Spleen (tissue), 13 donors: ENCODE measurements at places on chromosomes 7 and 10. TPM values are rescaled to one million over a fixed set of nuclear protein-coding genes. Genes with fewer than 3 reads are reported as not detected.

DNA sequence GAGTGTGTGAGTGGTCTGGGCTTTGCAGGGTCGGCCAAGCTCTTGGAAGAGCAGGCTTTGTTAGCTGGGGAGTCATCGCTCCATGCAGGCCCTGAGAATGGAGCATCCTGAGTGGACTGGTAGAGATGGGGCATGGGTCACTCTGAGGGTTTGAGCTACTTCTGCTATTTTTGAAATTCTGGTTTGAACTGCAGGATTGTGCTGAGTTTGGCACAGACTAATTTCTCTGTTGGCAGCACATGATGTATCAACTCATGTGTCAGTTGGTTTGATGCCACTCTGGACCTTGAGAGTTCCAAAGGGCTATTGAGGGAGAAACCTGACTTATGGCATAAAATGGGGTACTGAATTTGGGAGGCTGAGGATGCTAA, 56.3 kb downstream of the LRMDA start:
- DNase-seq: no peak

DNA sequence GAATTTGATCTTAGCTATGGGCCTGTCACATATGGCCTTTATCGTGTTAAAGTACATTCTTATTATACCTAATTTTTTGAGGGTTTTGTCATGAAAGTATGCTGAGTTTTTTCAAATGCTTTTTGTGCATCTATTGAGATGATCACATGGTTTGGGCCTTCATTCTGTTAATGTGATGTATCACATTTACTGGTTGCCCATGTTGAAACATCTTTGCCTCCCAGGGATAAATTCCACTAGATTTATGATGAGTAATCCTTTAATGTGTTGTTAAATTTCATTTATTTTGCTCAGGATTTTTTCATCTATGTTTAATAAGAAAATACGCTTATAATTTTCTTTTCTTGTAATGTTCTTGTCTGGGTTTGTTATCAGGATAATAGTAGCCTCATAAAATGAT, 442.0 kb downstream of the MDFIC start:
- DNase-seq: no peak

- DNase-seq: no peak
Measured at GRCh38 chr10:109663122-109663521, 260.2 kb downstream of the XPNPEP1 start.

GRCh38 chr10:96838529-96838928, 6.4 kb downstream of the LCOR start:
- DNase-seq: no peak

GRCh38 chr10:86312701-86313270, 53.8 kb downstream of the GRID1 start:
- peak; percentile 62 for DNase-seq

- DNase-seq: no peak
Measured at GRCh38 chr7:127799535-127800305, 147.7 kb downstream of the SND1 start.

DNA sequence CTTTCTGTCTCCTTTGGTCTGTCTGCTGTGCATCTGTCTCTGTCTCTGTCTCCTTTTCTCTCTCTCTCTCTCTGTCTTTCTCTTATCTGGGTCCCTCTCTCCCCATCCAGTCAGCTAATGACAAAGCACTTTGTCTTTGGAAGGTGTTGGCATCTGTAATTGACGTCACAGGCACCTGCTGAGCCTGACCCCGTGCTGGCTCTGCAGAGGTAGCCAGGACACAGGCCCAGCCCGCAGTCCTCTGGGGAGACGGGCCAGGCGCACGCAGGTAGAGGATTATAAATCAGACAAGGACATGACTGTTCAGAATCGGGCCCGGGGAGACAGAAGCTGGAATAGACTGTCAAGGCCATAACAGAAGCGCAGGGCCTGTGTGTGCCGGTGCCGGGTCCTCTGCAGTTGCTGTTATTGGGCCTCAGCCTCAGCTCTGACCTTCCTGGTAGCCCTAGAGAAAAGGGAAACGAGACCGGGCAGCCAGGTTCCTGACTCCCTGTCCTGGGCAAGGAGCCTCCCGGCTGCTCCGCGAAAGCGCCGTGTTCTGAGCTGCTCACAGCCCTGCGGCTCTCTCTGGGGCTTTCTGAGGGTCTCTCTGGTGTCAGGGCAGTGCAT, 10.7 kb upstream of the PSMG3 start:
- DNase-seq: no peak

DNA sequence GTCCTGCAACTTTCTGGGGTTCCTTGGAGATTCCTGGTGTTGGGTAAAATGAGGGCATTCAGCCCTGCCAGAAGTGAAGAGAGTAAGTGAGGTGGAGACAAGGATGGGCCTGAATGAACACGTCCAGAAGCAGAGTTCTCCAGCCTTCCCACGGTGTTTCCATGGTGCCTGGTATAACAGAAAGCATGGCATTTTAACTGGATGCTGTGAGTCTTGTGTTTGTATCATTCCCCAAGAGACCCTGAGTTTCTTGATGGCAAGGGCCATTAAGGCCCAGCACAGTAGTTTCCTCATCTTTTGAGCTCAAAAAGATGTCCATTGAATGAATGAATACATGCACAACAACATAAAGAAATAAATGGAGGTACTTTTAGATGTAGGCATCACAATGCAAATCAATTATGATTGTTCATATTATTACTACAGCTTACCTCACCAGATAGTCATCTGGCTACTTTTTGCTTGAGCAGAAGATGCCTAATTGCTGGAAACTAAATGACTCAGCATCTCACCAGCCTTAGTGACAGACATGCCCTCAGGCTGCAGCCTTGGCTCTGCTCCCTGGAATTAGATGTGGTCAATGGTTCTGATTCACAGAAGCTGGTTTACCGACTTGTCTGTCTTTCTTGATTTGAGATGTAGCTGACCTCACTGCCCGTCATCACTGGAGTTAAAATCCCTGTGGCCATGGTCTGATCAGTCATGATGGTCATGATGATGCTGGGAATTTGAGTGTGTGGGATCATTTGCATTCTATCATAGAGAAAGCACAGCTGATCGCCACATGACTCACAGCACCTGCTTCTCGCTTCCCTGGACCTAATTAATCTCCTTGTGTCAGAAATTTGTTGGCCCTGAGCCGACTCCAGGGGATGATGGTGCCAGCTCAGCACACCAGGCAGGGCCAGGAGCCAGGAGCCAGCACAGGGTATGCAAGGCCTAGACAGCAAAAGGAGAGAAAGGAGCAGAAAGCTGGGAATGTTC, 83.9 kb downstream of the CXCL12 start:
- DNase-seq: no peak

- no peak for DNase-seq
Measured at GRCh38 chr10:11131112-11131639, 113.5 kb downstream of the CELF2 start.

DNA sequence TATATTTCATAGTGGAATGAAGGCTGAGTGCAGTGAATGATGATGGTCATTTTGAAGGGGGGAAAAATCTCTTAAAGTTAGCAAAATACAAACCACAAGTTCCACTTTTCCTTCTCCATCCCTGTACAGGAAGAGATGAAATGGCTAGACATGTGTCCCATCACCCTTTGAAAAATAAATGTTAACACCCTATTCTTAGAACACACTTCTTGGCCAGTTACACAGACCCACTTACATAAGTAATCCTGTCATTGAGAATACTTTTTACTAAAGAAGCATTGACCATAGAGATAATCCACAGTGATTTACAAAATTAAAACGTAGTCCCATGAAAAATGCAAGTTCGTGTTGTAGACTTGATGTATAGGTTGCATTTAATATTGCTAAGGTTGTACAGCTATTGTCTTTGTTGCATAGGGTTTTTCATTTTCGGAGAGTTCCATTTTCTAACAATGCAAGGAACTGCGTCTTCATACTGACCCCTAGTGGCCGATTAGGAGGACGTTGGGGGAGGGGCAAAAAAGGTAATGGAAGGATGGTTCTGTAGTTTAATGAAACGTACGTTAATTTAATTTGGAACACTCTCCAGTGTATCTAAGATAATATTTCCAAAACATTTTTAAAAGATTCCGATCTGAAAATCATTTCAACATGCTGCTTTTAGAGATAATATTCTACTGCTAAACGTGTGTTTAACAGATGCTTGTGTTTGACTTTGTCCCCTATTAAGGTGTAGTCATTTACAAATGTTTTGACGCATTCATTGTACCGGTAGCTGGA, 60.9 kb downstream of the ARMC3 start:
- DNase-seq: no peak

DNA sequence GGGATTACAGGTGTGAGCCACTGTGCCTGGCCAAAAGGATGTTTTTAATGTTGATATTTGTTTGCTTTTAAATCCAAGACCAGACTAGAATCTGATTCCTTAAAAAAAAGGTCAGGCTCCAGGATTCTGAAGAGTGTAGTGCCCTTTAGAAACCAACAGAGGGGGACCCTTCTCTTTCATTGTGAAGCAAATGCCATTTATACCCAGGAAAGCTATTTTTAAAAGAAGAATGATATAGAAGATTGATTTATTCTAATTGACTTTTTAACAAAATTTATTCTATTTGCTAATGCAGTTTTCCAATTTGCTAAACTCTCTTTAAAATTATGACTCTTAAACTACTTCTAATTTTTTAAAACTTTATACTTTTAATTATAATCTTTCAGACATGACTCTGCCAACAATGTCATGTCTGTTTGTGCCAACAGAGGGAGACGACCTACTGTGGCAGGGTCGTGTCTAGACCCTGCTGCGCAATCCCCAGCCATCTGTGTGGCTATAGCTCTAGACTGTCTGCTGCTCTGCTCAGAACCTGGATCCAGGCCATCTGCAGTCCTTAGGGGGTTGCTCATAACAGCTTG, 201.0 kb upstream of the IMMP2L start:
- no peak for DNase-seq

- DNase-seq: peak; percentile 84
Measured at GRCh38 chr10:73625004-73625883, 16.0 kb downstream of the MYOZ1 start.

- no peak for DNase-seq
Measured at GRCh38 chr10:35328404-35329037, 7.8 kb upstream of the CCNY start.

GRCh38 chr10:118522791-118523498, 72.5 kb downstream of the PRLHR start:
- no peak for DNase-seq

- DNase-seq: no peak
Measured at GRCh38 chr10:6669269-6669859, 89.3 kb upstream of the PRKCQ start.

GRCh38 chr7:19698331-19698730, 10.5 kb downstream of the POLR1F start:
- DNase-seq: no peak

DNA sequence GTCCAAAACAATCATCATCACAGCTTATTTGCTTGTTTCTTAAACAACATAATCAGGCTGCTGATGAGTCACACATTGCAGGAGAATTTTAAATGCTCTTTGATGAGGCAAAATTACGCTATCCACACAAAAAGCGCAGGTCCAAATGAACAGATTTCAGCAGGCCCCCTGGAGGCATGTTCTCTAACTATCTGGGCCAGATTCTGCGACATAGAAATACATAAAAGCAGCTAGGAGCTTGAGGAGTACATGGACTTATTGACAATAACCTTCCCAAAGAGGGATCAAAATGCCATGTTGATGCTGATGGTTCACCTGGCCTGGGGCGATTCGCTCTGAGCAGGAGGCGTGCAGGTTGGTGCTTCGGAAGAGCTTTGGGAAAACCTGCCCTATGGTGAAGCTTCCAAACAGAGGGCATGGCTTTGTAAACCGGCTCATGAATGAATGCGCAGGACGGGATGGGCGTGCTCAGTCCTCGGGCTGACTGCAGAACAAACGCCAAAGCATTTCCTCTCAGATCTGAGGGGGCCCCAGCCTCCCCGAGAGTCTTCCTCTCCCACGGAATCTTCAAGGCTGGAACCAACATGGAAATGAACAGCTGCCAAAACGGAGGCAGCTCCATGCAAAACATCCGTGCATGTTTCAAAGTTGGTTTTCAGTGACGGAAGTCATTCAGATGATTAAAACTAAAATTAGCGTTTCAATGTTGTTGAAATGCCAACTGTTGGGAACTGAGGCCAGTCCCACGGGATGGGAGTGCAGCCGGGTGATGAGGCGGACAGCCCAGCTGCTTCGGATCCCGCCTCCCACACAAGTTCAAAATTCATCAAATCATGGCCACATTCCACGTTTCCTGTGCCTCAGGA, 179.6 kb downstream of the TCERG1L start:
- DNase-seq: peak; percentile 77

DNA sequence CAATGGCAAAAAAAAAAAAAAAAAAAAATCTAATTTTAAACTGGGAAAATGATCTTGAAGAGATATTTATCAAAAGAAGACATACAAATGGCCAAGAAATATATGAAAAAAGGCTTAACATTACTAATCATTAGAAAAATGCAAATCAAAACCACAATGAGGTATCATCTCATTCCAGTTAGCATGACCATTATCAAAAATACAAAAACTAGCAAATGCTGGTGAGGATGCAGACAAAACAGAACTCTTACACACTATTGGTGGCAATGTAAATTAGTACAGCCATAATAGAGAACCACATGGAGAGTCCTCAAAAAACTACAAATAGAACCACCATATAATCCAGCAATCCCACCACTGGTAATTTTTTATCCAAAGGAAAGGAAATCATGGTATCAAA, 489.6 kb downstream of the TNS3 start:
- DNase-seq: no peak

- DNase-seq: no peak
Measured at GRCh38 chr7:133796782-133797745, 330.1 kb upstream of the LRGUK start.

LRRD1 gene
- total RNA-seq: not detected

NPFFR1 gene
- total RNA-seq: 0.09 TPM

ATP5MK gene
- 111 TPM for total RNA-seq

GHRHR gene
- not detected for total RNA-seq

LIPM gene
- not detected for total RNA-seq

POLR1F gene
- 12.6 TPM for total RNA-seq

GTF2IRD2 gene
- 17.6 TPM for total RNA-seq

AKR1C8 gene
- total RNA-seq: not detected

FGFR2 gene
- total RNA-seq: 0.94 TPM

FBXL13 gene
- total RNA-seq: 2.4 TPM

MRLN gene
- not detected for total RNA-seq

RNLS gene
- total RNA-seq: 13.7 TPM

SFXN3 gene
- total RNA-seq: 46.3 TPM
